Activated naive CD4-positive, alpha-beta T cell treated with anti-CD3 and anti-CD28 coated beads, Interleukin-2, amount 50 U/mL, for 16 hours (primary cell): ENCODE measurements at places on chromosomes 4 and X.

GRCh38 chrX:115561605-115562479 lies 868 bp downstream of the PLS3 start:
- no peak for DNase-seq

DNA sequence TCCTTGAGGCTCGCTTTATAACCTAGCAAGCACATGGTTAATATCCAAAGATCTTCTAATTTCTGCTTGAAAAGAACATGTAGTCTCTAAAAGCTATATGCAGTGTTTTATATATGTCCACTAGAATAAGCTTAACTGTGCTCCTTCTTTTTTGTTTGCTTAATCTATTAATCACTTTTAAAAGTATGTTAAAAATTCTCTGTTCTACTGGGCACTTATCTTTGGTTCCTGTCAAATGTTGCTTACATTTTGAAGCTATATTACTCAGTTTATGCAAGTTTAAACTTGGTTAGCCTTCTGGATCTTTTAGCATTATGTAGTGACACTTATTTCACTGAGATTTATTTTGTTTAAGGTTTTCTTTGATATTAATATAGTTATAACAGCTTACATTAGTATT lies 32.5 kb downstream of the MAOA start:
- no peak for DNase-seq

GRCh38 chrX:67050760-67051159 lies 411.9 kb upstream of the EDA2R start:
- DNase-seq: no peak

- DNase-seq: no peak
Observed at GRCh38 chr4:48336146-48336870, 5.0 kb upstream of the SLAIN2 start.

DNA sequence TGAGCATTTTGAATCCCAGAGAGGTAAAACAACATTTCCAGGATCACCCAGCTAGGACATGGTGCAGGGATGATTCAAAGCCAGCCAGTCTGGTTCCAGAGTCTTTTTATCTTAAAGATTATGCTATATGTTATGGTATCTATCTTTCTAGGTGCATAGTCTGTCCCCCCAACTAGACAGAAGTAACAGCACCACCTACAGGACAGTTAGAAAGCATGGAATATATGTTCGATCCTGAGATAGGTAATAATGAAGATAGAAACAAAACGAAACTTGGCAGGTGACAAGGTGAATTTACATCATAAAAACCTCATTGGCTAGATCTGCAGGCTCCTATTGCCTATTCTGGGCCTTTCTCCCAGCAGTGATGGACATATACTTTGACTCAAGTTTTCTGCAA lies 723.2 kb downstream of the SMARCA1 start:
- DNase-seq: no peak
